ENCODE measurements at places on chromosomes 5 and 9.

DNA sequence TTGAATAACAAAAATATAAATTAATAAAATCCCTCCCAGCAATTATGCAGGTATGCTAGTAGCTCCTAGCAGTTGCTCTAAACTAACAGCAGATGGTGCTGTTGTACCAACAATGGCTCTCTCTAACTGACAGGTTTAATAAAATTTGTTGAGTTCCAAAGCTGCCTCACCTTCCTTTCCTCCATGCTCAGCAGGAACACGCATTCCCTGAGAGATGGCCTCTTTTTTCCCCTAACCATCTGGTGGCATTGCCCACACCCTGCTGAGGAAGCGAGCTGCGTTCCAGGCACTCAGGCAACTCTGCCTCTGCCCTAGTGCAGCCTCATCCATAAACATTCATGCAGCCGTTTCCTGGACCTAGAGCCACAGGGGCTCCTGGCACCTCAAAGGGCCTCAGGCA, 106.2 kb downstream of the KLHL3 start:
- DNase-seq = no peak

DNA sequence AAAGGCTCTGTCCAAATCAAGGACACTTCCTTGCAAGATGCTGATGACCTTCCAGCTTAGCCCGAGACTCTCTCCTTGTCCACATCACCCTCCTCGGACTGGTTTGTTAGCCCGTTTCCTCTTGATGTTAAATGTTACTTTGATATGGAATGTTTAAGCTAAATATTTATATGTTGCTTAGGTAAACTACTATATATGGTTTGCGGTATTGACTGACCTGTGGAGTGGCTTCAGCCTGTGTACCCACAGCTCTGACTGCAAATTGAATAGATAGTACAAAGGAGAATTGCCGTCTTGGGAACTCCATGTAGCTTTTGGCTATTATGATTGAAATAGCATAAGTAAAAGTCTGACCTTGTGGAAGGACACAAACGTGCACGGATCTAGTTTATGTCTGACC, 422.0 kb downstream of the YTHDC2 start:
- no peak for DNase-seq

GRCh38 chr5:77972469-77973252, 196.5 kb upstream of the TBCA start:
- DNase-seq = no peak

GRCh38 chr5:67179697-67180361, 16.8 kb downstream of the CD180 start:
- DNase-seq = no peak

GRCh38 chr9:13688223-13688989, 408.9 kb upstream of the MPDZ start:
- DNase-seq = no peak

DNA sequence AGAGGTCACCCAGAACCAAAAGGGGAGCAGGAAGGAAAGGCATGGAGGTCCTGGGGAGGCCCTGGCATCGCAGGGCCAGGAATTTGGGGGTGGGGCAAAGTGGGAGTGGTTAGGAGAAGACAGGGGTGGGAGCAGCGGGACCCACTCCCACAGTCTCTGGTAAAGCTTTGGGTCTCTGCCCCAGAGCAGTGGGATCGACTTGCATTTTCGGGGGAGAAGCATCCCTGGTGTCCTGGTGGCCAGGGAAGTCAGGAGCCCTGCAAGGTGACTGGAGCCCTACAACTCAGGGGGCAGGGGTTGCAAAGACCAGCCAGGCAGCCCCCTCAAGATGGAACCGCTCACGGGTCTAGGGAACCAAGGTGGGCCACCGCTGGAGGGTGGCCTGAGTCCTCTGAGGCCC, 22.4 kb upstream of the GTF3C5 start:
- DNase-seq = no peak

GRCh38 chr9:78807286-78807685, 510.4 kb downstream of the PSAT1 start:
- no peak for DNase-seq

DNA sequence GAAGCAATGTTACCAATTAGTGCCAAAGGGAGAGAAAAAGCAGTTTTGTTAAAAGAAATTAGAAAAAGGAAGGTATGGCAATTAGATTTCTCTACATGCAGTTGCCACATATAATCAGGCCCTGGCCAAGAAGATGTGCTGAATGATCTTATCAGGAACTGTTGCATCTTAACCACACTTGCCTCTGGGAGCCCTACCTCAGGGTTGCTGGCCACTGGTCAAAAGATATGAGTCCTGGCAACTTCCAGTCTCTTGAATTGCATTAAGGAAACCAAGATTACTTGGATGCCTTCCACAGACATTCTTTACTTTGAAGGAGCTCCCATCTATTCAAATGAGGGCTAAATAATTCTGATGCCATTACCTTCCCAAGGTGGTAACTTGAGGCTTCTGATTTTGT, 60.4 kb downstream of the TNC start:
- no peak for DNase-seq

Data from putamen (tissue), 1 donor.